ENCODE measurements at places on chromosomes 6 and 20.

GRCh38 chr20:48995589-48995988 is 50.5 kb upstream of the CSE1L start:
- peak; percentile 85 for DNase-seq

- no peak for DNase-seq
Measured at GRCh38 chr6:53309059-53309900, 39.5 kb downstream of the ELOVL5 start.

- no peak for DNase-seq
Measured at GRCh38 chr20:8213270-8213669, 81.2 kb downstream of the PLCB1 start.

GRCh38 chr6:106614592-106615257 is 14.6 kb downstream of the RTN4IP1 start:
- DNase-seq: no peak

- no peak for DNase-seq
Measured at GRCh38 chr6:4355241-4355640, 219.9 kb upstream of the ECI2 start.

DNA sequence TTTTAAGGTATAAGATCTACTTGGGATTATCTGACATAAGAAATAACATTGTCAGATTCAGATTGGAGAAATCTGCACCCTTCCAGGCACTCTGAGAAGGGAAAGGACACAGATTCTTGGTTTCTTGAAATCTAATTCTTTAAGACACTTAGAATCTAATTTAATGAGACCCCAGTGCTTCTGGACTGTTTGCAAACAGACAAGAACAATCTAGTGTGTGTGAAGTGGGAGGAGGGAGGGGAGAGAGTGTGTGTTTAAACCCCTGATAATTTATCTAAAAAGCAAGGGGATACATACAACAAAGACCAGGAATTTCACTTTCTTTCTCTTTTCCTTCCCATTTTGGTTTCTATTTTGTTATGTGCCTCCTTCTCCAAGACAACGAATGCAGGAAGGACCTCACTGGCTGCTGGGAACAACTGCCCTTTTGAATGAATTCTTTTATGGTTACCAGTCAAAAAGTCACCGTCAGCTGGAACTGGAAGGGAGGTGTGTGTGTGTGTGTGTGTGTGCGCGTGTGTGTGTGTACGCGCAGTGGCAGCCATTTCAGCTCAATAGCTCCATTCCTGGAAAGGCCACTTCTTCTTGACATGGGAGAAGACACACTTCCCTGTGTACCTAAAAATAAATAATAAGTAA is 129.4 kb downstream of the BCAS1 start:
- DNase-seq: no peak

DNA sequence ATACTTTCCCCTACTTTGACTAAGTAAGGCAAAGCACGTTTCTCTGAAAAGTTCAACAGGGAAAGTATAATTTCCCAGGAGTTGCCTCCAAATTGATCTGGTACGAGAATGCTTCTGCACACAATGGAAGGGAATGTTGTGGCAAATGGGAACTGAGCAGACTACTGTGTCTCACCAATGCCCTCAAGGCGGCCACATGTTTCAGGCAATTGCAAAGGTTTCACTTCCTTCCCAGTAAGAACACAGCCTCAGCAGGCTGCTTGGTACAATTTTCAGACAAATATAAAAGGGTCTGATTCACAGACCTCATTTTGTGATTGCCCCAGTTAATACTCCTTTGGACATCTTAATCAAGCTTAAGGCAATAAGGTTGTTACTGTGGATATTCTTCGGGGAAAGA is 71.2 kb downstream of the KIAA0319 start:
- no peak for DNase-seq

- DNase-seq: no peak
Measured at GRCh38 chr20:49167811-49168507, 20.2 kb downstream of the STAU1 start.

DNA sequence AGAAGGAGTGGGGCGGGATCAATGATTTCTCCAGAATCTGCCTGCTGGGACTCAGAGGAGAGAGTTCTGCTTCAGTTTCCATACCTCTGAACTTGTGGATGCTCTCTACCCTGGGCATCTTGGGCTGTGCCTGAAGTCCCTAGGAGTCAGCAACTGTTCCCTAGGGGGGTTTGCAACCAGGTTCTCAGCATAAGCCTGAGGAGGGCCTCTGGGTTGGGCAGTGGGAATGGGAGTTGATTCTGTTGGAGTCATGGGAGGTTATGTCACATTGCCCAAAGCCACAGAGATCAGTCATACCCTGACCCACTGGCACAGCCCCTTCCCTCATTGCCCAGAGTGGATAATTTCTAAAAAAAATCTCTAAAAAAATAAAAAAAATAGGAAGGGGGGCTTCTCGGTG is 47.4 kb downstream of the MOCS1 start:
- no peak for DNase-seq

DNA sequence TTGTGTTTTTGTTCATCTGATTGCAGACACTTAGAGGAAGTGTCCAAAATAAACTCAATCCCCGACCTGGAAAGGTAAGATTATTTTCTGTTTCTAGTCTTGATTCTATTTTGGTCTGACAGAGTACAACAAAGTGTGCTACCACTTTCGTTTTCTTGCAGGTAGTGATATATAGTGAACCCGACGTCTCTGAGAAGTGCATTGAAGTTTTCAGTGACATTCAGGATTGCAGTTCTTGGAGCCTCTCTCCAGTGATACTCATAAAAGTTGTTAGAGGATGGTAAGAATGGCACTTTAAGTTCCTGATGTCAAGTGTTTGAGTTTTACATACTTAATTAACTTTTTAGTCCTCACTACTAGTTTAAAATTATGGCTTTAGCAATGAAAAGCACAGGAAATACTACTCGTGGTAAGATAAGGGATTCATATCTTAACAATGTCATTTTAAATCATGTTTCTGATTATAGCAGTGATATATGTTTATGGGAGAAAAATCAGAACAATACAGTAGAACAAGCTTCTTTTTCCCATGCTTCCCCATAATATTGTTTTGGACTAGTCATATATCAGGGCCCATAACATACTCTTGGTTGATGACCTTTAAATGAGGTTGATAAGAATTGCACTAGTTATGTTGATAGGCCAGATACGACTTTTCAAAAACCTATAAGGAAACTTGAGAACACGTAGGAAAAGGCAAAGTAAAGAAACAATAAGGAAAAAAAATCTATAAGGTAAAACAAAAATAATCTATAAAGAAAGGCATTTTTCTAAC is 104.0 kb downstream of the RTN4IP1 start:
- DNase-seq: no peak

- DNase-seq: no peak
Measured at GRCh38 chr6:158050955-158051354, 69.3 kb downstream of the SYNJ2 start.

DNA sequence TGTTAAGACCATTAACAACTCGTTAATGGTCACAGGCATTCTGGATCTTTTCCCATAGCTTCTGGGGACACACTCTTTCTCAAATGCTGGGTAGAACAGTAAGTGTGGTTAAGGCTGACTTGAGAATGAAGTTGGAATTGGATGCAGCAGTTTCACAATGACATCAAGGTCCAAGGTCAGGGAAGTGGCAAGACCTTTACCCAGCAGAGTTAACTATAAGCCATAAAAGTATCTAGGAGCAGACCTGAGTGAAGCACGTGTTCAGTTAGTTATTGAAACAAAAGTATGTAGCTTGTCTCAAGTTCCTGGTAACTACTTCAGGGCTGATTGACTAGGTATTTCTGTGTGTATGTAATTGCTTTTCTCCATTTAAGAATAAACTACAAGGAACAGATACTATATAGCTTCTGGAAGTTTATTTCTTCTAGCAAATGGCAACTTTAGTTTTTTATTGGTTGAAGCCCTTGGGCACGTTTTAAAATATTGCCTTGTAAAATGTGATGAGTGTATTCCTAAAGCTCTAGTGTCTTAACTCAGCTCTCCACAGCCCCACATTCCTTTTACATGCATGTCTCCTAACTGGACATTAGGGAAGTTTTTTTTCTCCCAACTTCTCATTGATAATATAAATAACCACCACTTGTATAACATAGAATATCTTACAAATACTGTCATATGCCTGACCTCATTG is 479.0 kb upstream of the CITED2 start:
- no peak for DNase-seq

- no peak for DNase-seq
Measured at GRCh38 chr6:99617131-99617530, 10.5 kb downstream of the PRDM13 start.

GRCh38 chr6:144104898-144105487 is 9.6 kb upstream of the SF3B5 start:
- no peak for DNase-seq

- no peak for DNase-seq
Measured at GRCh38 chr20:47796971-47797370, 11.7 kb upstream of the SULF2 start.

GRCh38 chr6:170456886-170457698 is 96.0 kb downstream of the PSMB1 start:
- no peak for DNase-seq

GRCh38 chr6:150320442-150320841 is 48.4 kb upstream of the IYD start:
- no peak for DNase-seq
